ENCODE measurements at places on chromosomes 2 and 18.

GRCh38 chr2:216366777-216367471 lies 5.4 kb downstream of the MARCHF4 start:
- no peak for DNase-seq

DNA sequence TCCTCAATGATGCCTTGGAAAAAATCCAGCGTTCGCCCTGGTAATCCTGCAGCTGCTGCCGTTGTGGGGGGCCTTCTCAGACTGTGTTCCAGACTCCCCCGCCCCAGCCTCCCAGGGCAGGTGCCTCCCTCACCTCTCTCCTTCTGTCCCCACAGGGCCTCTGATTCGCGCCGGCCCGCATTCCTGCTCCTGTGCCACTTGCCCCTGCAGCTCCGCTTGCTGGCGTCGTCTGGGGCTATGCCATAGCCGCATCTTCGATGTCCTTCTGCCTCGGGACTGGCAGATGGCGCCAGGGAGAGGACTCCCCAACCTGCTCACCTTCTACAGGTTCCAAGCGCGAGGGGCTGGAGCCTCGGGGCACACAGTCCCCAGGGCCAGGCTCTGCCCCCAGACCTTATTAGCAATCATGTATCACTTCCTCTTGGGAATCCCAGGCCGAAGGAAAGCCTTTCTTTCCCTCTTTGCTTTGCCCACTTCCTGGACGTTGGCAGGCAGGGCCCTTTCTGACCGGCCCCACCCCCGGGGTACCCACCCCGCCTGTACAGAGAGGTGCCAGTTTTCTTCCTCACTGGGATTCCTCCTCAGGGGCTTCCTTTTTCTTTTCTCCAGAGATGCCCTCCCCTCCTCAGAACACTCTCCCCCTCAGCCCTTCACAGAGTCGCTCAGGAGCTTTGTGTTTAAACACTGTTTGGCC lies 4.4 kb downstream of the SPATA3 start:
- no peak for DNase-seq

- no peak for DNase-seq
These were observed 178.7 kb downstream of the CLIP4 start for GRCh38 chr2:29293830-29294438.

- DNase-seq: peak; percentile 69
These were observed at the start of gene TGIF1 for GRCh38 chr18:3450012-3450798. Gene TGIF1 (plus strand): TSS chr18:3450172. CDS start chr18:3450490, 318 bp downstream.

DNA sequence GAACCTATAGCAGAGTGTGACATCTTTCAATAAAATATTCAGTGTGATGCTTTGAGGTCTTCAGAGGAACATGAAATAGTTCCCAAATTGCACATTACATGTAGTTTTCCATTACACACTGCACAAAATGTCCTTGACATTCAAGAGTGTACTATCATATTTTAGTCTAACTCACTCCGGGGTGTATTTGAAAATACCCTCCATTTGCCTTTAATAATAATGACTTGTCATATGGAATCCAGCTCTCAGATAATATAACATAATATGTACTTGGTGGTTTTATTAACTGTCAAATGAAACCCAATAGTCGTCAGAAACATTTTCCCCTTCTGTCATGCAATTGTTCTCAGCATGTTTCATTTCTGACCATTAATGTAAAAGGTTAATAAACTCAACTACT lies 176.7 kb upstream of the CDH19 start:
- no peak for DNase-seq

- DNase-seq: no peak
These were observed 75.9 kb upstream of the COL3A1 start for GRCh38 chr2:188898261-188898660.

- no peak for DNase-seq
These were observed 41.0 kb downstream of the TRABD2A start for GRCh38 chr2:84839851-84840250.

DNA sequence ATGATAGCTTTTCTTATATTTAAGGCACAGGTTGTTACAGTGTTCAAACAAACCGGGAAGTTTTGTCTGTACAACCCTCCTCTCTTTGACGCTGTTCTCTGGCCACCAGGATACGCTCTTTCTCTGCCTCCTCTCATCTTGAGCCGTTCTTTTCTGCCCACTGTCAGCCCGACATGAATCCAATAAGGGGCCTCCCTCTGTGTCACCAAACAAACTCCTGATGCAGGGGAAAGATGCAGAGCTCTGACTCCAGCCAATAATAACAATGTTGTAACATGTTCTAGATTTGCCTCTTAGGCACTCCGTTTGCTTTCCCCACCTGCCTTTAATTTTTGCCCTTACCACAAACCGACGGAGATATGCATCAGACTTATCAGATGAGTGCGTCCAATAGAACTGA lies 449.3 kb downstream of the SLC4A3 start:
- DNase-seq: no peak

DNA sequence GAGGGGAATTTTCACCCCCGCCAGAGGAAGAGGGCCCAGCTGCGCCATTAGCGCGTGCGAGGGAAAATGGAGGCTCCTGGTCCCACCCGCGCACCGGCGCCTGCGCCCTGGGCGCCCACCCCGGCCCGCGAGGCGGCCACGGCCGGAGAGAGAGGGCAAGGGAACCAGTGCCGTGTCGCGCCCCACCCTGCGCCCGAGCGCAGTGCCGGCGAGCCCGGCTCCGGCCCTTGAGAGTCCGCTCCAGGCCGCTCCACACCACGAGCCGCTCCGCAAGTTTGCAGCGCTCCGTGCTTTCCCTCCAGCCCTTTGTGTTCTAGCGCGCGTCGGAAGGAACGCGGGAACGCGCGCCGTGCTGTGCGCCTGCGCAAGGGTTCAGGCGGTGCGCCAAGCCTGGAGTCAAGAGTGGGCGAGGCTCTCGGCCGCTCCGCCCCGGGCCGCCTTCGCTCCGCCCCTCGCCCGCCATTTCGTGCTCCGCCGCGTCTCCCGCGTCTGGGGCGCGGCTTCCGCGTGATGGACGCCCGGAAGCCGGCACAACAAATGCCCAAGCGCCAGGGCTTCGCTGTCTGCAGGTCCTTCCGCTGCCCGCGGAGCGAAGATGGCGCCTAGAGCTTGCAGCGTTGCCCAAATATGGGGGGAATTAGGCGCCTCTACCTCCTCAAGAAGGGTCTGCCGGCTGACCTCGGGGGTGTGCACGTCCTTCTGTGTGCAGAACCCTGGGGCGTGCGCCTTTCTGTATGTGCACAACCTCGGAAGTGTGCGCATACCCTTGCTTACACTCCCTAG lies 46.1 kb upstream of the PTMA start:
- DNase-seq: peak; percentile 97

GRCh38 chr2:77521548-77521891 lies 656 bp downstream of the LRRTM4 start:
- DNase-seq: no peak

DNA sequence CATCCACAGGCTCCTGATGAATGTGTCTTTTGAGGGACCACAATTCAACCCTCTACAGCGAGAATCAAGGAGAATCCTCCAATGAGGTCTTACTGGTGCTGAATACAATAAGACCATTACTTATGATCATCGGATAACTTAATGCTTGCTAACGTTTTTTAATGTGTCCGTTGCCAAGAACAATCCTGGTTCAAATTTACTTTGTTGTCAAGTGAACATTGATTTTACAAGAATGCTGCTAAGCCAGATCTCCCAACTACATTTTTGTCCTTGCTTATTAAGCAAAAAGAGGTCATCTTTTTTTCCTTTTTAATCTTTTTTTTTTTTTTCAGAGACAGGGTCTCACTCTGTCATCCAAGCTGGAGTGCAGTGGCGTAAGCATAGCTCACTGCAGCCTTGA lies 93.7 kb downstream of the THNSL2 start:
- no peak for DNase-seq

DNA sequence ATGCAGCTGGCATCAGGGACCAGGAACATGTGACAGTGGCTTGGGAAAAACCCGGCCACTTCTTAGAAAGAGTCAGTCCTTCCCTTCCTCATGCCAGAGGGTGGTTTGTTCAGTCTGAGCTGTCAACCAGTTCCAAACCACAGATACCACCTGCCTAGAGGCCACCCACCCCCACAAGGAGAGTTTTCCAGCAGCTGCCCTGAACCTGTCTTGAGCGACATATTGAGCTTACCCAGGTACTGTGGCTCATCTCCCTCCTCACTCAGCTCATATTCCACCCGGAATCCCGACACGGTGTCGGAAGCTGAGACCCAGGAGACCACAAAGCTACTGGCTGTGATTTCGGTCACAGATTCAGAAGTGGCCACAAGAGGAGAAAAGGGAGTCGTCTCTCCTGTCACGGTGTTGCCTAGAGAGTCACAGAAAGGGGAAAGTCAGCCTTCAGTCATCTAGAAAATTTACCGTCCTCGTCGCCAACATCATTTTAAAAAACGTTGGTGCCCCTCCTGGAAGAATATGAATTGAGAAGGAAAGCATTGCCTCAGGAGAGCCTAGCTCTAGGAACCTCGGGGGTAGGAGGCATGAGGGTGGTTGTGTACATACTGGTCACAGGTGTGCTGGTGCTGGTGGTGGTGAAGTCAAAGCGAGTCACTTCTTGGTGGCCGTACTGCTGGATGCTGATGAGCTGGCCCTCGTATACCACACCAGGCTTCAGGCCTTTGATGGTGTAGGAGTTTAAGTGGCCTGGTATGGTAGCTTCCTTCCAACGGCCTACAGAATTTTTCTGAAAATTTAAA lies 26.3 kb downstream of the FN1 start:
- no peak for DNase-seq

All from NCI-H2081 (cell line).